ENCODE measurements at places on chromosomes 11 and 22. TPM values are rescaled to one million over a fixed set of nuclear protein-coding genes. Genes with fewer than 3 reads are reported as not detected.

DNA sequence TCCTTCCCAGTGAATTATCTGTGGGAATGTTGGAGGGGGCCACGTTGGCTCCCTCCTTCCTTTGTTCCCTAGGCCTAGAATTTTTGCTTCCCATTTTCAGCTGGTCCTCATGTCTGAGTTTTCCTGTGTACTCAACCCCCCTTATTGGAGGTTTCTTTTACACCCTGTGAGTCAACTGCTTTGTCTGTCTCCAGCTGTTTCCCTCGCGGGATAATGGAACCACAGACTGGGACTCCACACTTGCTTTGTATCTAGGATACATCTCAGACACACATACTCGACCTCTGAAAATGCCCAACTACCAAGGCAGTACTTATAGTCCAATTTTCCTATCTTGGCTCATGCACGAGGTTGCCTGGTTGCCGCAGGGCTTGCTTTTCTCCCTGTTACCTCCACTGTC is 352.7 kb upstream of the MPPED2 start:
- no peak for DNase-seq

DNA sequence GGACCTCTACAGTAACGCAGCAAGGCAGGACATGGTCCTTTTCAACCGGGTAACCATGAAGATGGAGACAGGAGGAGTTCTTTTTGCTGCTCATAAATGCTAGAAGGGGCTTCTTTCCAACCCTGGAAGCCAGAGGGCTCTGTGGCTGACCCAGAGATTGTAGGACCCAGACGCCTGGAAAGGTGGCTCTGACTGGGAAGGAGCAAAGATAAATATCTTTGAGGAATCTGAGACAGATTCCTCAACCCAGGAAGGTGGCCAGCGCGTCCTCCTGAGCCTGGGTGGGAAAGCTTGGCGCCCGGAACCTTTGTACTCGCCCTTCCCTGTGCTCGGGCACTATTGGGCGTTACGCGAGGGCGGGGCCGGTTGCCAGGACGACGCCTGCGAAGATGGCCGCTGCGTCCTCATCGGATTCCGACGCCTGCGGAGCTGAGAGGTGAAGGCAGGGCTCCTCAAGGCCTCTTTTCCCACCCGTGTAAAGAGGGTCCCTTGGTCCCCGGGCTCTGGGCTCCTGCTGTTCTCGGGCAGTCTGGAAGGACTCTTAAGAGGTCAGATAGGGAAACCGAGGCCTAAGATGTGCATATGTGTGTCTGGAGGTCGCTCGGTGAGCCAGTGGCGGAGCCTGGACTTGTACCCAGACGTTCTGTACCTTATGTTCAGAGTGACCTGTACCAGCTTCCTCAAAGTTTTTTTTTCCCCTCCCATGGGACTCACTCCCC is at the start of gene BBS1:
Gene BBS1, plus strand, starts transcription at position 365 of the 719 bp plus-strand sequence. Its CDS starts 25 bp downstream, at position 390.
- peak; percentile 97 for DNase-seq

Gene BEST1
- 4.4 TPM for polyA plus RNA-seq

Gene SHANK2
- polyA plus RNA-seq, result 28.1 TPM

Data from left lung (tissue), 14 donors.